ENCODE measurements at places on chromosomes 1 and 21.
A peak's percentile ranks its signal among the peaks of the same experiment; 100 is the strongest.

DNA sequence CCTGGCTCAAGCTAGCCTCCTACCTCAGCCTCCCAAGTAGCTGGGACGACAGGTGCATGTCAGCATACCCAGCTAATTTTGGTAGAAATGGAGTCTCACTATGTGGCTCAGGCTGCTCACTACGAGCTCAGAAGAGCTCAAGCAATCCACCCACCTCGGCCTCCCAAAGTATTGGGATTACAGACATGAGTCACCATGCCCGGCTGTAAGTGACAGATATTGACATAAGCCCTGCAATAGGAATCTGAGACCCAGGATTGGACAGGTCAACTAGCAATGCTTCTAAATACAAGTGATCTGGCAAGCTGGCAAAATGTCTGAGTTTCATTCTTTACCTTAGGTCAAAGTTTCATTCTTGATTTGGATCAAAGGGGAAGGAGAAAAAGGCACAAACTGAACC, 40.5 kb upstream of the H6PD start:
- DNase-seq = peak; percentile 18

DNA sequence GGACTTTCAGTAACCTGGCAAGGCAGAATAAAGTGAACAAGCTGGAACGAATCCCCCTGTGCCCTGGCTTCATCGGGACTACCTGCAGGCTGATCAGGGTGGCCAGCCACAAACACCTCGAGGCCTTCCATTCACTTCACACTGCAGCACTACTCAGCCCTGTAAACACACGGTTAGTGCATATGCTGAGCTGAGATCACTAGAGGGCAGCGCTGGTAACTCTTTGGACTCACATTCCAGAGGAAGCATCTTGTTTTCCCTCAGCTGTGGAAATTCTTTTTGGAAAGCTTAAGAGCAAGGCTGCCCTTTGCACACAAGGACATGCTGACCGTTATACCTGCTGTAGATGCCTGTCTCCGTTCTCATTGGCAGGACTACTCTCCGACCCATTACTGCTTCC, 32.1 kb downstream of the PCSK9 start:
- peak; percentile 48 for DNase-seq

GRCh38 chr1:17102232-17102631, 17.0 kb downstream of the PADI2 start:
- DNase-seq = no peak

GRCh38 chr1:23394684-23395083, 25.0 kb upstream of the ZNF436 start:
- peak; percentile 45 for DNase-seq

- DNase-seq = no peak
Measured at GRCh38 chr1:36606641-36607262, 124.0 kb upstream of the CSF3R start.

- DNase-seq = no peak
Measured at GRCh38 chr1:185661971-185662370, 72.2 kb upstream of the HMCN1 start.

DNA sequence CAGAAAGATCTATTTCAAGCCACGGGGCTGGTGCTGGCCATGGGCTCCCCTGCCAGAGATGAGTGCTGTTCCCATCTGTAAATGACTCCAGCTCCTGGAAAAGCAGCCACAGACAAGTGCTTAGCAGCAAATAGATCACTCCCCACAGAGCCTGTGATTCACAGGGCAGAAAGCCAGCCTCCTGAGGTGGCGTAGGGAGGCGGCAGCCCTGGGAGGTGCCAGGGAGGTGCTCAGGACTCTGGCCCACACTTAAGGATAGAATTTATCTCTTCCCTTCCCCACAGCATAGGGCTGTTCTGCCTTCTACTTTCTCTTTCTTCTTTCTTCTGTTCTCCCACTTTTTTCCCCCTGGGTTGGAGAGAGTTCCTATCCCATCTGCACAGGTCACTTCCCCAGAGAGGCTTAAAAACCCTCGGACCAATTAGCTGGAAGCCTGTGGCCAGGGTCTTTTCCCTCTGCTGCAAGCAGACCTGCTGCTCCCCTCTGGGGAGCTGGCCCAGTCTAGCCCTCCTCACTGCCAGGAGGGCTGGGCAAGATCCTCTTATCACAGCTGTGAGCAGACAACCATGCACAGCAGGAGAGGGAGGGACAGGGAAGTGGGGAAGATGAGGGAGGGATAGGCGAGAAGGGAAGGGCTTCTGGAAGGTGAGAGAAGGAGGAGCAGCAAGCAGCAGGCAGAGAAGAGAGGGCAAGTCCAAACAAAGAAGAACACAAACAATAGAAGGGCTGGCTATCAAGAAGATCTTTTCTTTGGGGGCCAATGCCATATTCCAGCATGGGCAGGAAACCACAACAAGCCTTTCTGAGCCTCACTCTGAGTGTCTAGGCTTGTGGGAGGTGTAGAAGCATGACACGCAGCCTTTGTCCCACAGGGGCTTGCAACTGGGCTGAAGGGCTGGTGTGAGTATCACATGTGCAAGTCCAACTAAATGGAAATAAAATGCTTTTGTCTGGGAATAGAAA, 41.0 kb downstream of the KCND3 start:
- DNase-seq = peak; percentile 2

GRCh38 chr1:116325922-116326321, 47.1 kb upstream of the ATP1A1 start:
- no peak for DNase-seq

DNA sequence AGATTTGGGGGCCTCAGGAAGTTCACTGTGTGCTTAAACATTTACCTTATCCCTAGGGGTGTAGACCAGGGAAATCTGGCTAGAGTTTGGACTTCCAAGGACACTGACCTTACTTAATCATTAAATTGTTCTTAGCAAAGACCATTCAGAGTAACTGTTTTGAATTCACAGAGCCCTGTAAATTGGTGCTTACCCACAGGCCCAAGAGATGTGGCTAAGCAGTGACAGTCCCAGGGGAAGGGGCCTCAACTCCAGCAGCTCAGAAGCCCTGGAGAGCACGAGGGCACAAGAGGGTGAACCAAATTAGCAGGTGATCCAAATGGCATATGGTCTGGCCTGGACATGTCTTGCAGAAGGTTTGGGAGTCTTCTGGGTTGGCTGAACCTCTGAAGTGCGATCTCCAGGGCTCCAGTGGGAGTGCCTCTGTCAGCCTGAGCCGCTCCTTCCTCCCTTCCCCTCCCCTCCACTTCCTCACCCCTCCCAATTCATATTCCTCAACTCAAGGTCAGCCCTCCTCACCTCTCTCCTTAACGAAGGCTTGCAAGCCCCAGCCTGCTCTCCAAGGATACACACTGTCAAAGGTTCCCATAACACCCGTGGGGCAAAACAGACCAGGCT, 4.3 kb downstream of the PAQR7 start:
- peak; percentile 55 for DNase-seq

- DNase-seq = no peak
Measured at GRCh38 chr1:243550276-243550675, 294.4 kb downstream of the SDCCAG8 start.

DNA sequence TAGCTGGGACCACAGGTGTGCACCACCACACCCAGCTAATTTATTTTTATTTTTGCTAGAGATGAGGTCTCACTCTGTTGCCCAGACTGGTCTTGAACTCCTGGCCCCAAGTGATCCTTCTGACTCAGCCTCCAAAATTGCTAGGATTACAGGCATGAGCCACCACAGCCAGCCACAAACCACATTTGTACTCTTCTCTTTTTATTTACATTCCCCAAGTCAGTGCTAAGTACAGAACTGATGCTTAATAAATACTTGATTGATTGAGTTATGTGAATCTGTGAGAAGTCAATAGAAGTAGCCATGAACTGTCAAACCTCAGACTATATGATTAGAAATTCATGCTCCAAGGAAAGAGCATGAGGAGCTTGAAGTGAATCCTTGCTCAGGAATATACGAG, 48.5 kb upstream of the S1PR1 start:
- DNase-seq = no peak

DNA sequence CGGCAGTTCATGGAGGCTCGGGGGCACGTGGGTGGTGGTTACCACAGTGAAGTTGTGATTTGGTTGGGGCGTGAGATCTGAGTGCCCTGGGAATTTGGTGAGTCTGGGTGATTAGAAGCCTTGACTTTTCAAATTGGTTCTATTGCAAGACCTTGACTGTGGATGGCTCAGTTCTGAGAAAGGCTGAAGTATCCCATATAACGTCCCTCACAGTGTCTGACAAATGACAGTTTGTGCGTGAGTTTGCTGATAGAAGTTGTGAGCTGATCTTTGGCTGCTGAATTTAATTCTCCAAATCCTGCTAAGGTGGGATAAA, 549 bp downstream of the MSH4 start:
- DNase-seq = no peak

DNA sequence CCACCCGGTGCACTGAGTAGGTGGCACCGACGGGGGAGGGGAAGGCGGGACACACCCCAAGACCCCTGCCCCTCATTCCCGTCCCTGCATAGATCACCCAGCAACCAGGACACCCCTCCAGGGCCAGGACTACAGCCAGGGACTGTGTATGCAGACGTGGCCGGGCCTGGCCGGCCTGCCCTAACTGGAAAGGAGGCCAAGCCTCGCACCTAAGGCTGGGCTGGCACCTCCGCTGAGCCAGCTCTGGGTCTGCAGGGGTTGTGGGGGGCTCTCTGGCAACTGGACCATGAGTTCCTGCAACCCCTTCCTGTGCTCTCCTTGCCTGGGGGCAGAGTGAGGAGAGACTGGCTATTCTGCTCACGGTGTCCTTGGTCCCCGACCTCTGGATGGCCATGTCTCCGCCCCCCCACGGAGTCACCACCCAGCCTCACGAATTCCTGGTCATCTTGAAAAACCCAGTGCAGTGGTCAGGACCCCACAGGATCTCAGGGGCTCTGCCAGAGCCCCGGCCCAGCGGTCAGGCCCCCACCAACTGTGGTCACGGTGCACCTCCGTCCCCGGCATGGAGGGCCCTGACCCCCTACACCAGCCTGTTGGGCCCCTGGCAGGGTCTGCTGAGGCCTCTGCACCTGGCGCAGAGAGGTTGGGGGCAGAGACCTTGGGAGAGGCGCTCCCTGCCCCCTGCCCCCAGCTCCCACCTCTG, 1.1 kb upstream of the FNDC10 start:
- DNase-seq = no peak

- DNase-seq = no peak
Measured at GRCh38 chr1:1111516-1112236, 4.2 kb downstream of the C1orf159 start.

GRCh38 chr1:75785320-75785982, 605 bp upstream of the RABGGTB start:
- no peak for DNase-seq

- peak; percentile 35 for DNase-seq
Measured at GRCh38 chr21:45800339-45801080, 157.0 kb downstream of the PCBP3 start.

DNA sequence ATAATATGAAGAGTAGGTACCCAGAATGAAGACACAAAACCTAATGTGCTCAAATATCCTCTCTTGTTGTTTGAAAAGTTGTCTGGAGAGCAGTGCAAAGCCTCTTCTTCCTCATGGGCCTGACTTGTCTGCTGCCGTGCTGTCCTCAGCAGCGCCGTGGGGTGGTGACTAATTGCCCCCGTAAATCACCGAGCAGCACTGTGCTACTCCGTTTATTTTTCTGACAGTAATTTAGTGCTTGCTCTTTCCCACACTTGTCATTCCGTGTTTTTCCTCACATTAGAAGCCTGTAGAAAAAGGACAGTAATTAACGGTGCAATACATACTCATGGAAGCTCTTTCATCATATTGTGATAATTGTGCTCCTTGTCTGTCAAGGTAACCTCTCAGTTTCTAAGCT, 114.8 kb upstream of the BARHL2 start:
- DNase-seq = no peak

DNA sequence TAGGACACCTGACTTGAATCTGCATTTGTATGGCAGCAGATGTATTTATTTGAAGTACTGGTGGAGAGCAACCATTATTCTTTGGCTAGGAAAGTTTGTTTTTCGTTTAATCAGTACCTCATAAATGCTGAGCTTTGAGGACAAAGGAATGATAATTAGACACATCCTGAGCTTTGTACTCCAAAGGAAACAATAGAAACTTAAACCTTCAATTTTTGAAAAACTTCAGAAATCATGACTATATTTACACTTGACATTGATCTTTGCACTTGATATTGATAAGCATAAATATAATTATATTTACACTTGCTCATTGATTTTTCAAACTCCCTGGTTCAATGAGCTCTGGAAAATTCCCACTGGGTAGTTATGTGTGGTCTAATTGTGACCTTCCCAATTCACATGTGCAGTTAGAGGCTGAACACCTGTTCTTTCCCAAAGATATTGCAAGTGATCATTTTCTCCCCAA, 10.7 kb downstream of the PATJ start:
- no peak for DNase-seq

DNA sequence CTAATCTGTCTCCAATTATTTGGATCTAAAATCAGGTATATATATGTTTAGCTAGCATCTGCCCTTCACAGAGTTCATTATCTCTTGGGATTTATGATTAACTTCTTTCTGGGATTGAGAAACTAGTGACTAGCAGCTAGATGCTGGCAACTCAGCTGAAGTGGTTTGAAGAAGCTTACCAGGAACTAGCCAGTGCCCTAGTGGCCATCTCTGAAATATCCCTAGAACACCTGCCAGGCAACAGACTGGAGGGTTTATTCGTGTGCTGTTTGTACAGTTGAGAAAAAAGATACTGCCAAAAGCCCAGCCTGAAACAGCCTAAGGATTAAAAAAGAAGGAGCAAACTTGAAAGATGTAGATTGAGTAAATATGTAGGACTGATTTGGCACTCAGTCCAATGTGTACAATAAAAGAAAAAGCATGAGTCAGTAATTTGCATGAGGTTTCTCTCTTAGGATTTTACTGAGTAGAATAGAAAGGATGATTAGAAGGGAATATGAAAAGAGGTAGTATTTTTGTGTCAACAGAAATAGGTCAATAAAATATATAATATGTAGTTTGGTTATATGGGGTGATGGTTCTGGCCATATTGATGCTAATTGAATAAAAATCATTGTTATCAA, 1144.6 kb upstream of the ADGRL2 start:
- DNase-seq = peak; percentile 84

DNA sequence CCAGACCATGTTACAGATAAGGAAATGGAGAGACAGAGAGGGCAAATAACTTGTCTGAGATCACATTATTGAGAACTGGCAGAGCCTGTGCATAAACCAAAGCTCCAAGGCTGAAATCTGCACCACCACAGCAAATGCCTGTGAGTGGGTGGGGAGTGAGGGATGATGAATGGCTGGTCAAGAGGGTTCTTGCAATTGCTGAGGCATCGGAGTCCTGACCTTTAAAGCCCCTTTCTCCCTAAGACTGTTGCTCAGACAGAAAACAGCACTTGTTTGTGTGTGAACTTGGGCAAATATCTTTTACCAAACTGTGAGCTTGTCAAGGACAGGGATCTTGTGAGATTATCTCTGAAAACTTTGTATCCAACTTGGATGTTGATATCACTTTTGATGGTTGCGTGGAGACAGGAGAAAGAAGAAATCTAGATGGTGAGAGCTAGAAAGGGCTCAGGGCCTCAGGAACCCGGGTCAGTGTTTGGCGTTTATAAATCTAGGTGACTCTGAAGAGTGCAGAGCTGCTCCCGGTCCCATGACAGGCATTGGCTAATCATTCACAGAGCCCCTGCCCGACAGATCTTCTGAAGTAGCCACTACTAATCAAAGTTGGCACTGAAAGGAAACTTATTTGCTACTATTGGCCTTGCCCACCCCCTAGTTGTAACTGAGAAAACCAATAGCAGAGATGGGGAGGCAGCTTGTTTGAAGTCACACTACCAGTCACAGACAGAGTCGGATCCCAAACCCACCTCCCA, 122.3 kb downstream of the FOXD2 start:
- DNase-seq = peak; percentile 23

Data from small intestine (tissue), 16 donors.